ENCODE measurements at places on chromosomes 5 and 9.

GRCh38 chr5:151002250-151002649 lies 18.1 kb upstream of the GPX3 start:
- no peak for DNase-seq

- DNase-seq = no peak
Measured at GRCh38 chr5:121982893-121983285, 21.1 kb downstream of the SRFBP1 start.

GRCh38 chr9:18056269-18056992 lies 417.5 kb upstream of the ADAMTSL1 start:
- no peak for DNase-seq

DNA sequence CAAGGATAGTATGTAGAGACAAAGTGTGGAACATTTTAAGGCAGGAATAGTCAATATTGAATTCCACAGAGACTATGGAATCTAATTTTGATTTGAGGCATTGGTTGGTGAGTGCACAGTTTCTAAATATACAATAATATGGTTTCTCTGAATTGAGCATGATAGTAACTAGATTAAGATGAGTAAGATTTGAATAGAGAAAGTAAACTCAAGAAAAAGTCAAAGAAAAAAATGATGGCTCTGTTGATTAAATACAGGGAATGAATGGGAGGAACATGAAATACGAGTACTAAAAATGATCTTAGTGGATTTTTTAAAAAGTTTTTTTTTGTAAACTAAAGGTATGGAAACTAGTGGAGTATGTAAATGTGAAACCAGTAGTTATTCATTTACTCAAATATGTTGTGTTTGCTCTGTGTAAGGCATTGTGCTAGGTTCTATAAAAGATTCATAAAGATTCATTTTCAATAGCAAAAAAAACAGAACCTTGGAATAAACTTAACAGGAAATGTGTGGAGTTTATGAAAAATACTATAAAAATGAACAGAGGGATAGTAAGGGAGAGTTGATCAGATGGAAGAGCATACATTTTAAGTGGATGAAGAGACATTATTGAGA lies 101.2 kb downstream of the ZCCHC7 start:
- DNase-seq = no peak

- DNase-seq = no peak
Measured at GRCh38 chr9:81344366-81344765, 345.0 kb downstream of the TLE1 start.

- no peak for DNase-seq
Measured at GRCh38 chr5:85140471-85140870, 755.8 kb upstream of the EDIL3 start.

DNA sequence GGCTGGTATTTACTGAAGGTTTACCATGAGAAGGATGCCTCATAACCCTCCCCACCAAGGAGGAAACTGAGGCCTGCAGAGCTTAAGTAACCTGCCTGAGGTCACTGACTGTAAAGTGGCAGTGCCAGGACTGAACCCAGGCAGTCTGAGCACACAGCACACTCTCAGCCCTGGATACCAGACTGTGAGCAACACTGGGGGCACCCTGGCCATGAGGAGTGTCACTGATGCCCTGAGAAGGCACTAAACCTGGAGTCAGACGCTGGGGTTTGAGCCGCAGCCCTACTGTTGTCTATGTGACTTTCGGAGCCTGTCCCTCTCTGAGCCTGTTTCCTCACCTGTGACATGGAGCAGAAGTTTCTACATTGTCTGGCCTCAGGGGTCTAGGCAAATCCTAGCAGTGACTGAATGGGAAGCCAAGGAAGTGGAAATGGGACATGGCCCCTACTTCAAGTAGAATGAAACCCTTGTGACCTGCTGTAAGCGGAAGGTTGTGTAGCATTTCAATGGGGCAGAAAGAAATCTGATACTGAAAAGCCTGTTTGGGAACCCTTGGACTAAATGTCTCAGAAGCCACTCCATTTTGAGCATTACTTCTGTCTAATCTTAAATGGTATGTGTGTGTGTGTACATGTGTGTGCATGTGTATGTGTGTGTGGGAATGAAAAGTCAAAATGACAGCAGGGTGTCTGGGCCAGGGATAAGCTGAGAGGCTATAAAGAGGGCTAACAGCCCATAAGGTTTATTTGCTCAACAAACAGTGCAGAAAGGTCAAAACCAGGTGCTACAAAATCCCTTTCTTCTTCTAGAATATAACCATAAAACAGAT lies 36.0 kb downstream of the B4GALT1 start:
- DNase-seq = peak; percentile 33

DNA sequence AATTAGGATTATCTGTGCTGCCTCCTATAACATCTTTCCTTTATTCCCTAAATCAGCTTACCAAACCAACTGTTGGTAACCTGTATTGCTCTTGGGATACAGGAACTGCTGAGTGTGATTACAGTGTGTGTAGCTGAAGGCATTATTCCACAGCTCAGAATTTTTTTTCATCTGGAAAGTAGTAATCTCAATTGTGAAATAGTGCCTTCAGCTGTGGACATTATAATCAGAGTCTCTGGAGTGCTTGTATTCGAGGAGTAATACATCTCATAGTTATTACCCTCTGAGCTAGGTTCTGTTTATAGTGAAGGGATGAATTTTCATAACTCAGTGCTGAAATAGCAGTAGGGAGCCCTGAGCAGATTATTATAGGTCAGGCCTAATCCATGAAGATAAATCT lies 199.5 kb downstream of the MAST4 start:
- DNase-seq = peak; percentile 83

GRCh38 chr5:61257421-61257820 lies 74.6 kb upstream of the ZSWIM6 start:
- DNase-seq = no peak

DNA sequence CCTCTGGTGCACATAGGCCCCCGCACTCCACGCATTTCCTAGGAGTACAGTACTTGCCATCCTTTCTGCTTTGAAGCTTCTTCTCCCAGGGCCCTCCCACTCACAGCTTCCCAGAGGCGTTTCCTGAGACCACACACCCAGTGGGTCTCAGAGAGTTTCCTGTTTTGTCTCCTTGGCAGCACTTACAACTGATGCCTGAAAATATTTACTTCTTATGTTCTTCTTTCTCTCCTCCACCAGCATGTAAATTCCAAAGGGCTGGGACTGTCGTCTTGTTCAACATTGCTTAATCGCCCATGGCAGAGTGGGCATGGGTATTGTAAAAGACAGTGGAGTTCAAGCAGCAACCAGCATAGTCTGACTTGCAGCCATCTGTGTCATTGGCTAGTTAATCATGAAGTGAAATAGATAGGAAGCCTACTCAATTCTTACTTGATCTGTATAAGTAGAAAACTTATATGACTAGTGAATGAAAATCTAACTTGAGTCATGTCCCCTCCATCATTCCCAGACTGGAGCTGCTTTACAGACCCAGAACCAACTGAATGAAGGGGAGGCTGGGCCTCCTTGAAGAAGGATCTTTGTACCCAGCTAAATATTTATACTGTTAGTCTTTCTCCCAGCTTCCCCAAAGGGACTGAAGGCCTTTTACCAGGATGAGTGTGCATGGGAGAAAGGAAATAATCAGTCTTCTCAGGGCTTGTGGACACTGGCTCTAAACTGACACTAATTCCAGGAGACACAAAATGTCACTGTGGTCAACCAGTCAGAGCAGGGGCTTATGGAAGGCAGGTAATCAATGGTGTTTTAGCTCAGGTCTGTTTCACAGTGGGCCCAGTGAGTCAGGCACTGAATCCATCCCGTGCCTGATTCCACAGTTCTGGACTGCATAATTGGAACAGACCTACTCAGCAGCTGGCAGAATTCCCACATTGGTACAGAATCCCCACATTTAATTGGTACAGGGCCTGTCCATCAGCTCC lies 116.4 kb downstream of the SV2C start:
- DNase-seq = no peak

- DNase-seq = no peak
Measured at GRCh38 chr5:172723508-172723907, 47.5 kb downstream of the DUSP1 start.

DNA sequence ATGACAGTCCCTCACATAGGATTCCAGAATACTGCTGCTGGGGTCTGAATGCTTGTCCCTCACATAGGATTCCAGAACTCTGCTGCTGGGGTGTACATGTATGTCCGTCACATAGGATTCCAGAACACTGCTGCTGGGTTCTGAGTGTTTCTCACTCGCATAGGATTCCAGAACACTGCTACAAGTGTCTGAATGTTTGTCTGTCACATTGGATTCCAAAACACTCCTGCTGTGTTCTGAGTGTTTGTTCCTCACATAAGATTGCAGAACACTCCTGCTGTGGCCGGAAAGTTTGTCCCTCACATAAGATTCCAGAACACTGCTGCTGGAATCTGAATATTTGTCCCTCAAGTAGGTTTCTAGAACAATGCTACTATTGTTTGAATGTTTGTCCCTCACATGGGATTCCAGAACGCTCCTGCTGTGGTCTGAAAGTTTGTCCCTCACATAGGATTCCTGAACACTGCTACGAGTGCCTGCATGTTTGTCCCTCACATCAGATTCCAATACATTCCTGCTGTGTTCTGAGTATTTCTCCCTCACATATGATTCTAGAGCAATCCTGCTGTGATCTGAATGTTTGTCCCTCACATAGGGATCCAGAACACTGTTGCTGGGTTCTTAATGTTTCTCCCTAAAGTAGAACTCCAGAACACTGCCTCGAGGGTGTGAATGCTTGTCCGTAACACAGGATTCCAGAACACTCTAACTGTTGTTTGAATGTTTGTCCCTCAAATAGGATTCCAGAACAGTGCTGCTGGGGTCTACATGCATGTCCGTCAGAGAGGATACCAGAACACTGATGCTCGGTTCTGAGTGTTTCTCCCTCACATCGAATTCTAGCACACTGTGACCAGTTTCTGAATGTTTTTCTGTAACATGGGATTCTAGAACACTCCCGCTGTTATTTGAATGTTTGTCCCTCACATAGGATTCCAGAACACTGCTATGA lies 200.4 kb downstream of the FOXD4L6 start:
- no peak for DNase-seq

- no peak for DNase-seq
Measured at GRCh38 chr5:77305956-77306355, 95.5 kb downstream of the PDE8B start.

GRCh38 chr9:87889065-87889881 lies 6.6 kb downstream of the SPATA31E1 start:
- no peak for DNase-seq

DNA sequence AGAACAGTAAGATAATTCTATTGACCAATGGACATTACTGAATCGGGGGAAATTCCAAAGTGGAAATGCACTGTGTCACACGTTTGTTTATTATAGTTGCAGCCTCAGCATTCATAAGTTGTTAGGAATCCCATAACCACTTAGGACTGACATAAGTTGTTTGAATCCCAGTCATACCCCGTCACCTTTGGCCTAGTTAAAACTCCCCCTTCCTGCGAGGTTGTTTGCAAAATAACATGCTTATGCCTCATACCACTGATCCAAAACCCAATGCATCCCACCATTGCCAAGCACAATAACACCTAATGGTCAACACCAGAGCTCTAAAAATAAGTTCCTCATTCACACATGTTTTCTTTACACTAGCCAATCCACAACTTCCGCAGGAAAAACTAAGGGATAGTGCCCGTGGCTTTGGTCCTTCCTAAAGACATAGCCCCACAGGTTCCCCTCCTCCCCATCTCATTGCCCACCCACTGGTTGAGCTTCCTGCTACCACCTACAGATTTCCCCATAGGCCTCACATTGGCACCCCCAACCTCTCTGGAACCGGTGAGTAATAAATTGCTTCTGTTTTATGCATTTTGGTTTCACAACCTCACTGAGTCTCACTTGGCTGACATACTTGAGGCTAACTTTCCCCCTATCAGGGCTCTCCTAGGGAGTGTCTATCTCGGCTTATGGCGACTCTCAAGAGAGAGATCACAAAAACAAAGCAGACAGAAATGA lies 42.3 kb upstream of the MUSK start:
- DNase-seq = no peak

- DNase-seq = no peak
Measured at GRCh38 chr5:114192108-114192507, 169.8 kb upstream of the KCNN2 start.

DNA sequence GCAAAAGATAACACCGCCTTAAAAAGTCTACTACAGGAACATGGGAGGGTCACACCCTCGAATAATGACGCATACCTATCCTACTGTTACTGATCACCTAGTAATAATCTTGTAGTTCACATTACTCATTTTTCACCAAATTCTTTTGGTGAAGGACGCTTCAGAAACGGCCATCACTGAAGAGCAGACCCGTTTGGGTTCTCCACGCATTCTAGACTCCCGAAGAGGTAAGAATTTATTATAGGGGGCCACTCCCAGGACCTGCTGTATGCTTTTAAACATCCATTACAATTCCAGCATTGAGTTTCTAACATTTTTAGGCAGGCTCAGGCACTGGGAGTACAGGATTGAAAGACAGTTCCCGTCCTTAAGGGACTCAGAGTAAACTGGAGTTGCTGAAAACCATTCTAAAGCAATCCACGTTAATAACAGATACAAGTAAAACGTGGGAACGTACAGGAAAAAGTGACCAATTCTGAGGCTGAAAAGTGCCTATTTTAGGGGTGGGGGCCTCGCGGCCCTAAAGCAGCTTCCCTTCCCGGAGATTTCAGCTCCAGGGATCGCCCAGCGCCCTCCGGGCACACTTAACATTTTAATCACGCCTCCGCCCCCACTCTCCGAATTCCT lies at the start of gene FER:
Gene FER, plus strand, starts transcription at position 124 of the 627 bp plus-strand sequence. CDS start 50,286 bp downstream, outside the sequence.
- peak; percentile 39 for DNase-seq

GRCh38 chr5:170307575-170308465 lies 10.2 kb upstream of the LCP2 start:
- DNase-seq = no peak

- DNase-seq = no peak
Measured at GRCh38 chr9:71587576-71588362, 180.5 kb downstream of the CEMIP2 start.

GRCh38 chr9:122055701-122056100 lies 37.4 kb downstream of the TTLL11 start:
- DNase-seq = no peak

GRCh38 chr5:27158171-27158570 lies 119.8 kb upstream of the CDH9 start:
- no peak for DNase-seq

- peak; percentile 75 for DNase-seq
Measured at GRCh38 chr9:36166168-36166927, 2.8 kb upstream of the CCIN start.

DNA sequence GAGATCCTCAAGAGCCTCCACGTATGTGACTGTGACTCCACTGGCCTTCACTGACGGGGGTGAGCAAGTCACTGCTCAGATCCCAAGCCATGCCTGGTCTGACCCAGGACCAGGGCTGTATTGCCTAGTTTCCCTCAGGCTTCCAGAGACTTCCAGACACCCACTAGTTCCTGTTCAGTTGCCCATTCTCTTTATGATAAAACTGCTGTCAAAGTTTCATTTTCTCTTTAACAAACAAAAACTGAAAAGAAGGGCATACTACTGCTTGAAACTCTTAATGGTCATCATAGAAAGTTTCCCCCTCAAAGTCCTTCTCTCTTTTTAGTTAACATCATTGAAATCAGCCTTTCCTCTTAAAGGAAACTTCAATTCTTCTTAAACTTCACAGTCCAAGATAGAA lies 105.7 kb upstream of the GHR start:
- DNase-seq = no peak

DNA sequence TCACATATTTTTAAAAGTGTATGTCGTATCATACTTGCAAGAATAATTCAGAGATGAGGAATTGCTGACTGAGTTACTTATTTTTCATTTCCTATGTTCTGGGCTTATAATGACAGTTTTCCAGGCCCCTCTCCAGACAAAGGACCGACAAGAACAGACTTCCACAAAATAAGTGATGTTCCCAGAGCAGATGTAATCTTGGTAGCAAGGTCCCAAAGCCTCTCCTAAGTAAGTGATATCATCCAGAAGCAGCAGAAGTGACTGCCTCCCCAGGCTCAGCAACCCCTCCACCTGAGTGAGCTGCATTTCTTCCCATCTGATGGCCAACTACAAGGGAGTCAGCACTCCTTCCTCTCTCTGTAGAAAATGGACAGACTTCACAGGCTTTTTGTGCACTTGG lies 57.1 kb downstream of the SEMA6A start:
- DNase-seq = no peak
